Spinal cord (tissue), 10 donors: ENCODE measurements at places on chromosomes 11 and 22. TPM values are rescaled to one million over a fixed set of nuclear protein-coding genes. Genes with fewer than 3 reads are reported as not detected.

OTOG gene
- total RNA-seq, result 1.3 TPM

PNPLA5 gene
- 0.22 TPM for total RNA-seq

TMEM126A gene
- total RNA-seq, result 40.7 TPM

PRODH gene
- 14.4 TPM for total RNA-seq

NELL1 gene
- 11.0 TPM for total RNA-seq

TMEM45B gene
- total RNA-seq, result 6.3 TPM
